Astrocyte (in vitro differentiated cells and primary cell): ENCODE measurements at places on chromosomes 12 and 14. TPM values are rescaled to one million over a fixed set of nuclear protein-coding genes. Genes with fewer than 3 reads are reported as not detected.

DNA sequence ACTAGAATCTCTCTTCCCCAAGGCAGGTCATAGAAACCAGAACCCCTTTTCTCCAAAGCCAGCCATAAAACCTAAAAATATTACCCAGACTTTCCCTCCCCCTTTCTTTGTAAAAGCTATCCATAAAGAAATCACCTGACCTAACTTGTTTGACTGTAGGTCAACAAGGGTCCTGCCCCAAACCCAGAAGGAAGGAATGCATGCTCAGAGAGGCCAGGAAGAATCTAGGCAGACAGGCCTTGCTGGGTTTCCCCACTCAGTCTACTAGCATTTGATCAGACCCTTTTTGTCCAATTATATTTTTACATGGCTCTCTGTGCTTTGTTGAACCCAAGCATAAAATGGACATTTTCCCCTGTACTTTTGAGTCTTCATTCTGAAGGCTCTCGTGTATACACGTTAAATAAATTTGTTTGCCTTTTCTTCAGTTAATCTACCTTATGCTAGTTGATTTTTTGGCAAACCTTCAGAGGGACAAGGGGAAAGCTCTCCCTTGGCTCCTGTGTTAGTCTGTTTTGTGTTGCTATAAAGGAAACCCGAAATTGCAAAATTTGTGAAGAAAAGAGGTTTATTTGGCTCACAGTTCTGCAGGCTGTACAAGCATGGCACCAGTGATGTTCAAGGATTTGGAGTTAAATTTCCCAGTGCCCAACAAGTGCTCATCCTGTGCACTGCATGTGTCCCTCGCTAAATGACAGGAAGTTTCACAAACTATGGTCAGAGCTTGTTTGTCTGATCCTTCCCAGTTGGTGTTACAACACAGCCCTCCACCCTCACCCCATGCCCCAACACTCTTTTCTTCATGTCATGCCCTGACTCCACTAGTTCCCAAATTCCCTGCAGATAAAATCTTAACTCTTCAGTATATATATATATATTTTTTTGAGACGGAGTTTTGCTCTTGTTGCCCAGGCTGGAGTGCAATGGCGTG, 14.2 kb upstream of the RASSF3 start:
- DNase-seq = no peak

LALBA gene
- not detected in 2 replicates for total RNA-seq

DNA sequence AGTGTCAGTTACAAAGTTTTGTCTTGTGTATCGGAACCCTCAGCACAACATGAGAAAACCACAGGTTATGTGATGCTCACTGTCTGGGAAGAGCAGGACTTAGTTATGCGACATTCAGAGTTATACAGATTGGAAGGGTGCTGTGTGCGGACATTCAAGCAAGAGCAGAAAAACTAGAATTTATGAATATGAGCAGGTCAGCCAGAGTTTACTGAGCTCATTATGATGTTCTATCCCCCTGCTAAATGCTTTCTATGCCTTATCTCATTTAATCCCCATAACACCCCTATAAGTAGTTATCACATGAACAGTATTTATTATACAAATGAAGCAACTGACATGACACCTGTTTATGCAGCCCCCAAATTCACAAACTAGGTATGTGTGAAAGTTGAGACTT, 1083.2 kb downstream of the FLRT2 start:
- DNase-seq = no peak

PSEN1 gene
- total RNA-seq = 89.5 and 91.1 TPM in 2 replicates

GRCh38 chr12:101490286-101490920, 15.3 kb downstream of the SPIC start:
- DNase-seq = no peak

DNA sequence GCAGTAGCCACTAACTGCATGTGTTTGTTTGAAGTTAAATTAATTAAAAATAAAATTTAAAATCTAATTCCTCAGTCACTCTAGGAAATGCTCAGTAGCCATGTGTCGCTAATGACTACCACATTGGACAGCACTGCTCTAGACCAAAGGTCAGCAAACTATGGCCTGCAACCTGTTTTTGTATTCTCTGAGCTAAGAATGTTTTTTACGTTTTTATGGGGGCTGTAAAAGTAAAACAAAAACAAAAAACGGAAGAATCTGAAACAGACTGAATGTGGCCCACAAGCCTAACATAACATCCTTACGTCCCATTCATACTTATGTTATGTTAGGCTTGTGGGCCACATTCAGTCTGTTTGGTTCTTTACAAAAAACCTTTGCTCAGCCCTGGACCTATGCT, 57.8 kb downstream of the LIN52 start:
- no peak for DNase-seq

DNA sequence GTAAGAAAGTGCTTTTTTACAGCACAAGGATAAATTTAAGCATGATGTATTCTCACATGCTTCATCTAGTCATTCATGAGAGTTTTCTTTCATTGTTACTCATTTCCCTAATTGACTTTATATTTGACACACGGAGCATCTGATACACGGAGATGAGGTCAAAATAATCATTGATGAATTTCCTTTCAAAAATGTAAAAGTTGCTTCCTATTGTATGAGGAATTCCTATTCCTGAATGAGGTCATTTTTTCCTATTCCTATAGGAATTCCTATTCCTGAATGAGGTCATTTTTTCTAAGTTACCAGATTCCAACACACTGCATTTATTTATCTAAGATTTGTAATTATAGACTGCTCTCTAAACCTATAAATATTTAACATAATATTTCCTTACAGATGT, 316.7 kb upstream of the KITLG start:
- peak; percentile 67 for DNase-seq

- no peak for DNase-seq
Observed at GRCh38 chr14:102008891-102009290, 44.5 kb downstream of the DYNC1H1 start.

FSCB gene
- not detected in 2 replicates for total RNA-seq

GRCh38 chr14:92832137-92832700, 38.1 kb downstream of the GOLGA5 start:
- DNase-seq = no peak

- DNase-seq = no peak
Observed at GRCh38 chr14:73240816-73241480, 3.6 kb downstream of the PAPLN start.

DNA sequence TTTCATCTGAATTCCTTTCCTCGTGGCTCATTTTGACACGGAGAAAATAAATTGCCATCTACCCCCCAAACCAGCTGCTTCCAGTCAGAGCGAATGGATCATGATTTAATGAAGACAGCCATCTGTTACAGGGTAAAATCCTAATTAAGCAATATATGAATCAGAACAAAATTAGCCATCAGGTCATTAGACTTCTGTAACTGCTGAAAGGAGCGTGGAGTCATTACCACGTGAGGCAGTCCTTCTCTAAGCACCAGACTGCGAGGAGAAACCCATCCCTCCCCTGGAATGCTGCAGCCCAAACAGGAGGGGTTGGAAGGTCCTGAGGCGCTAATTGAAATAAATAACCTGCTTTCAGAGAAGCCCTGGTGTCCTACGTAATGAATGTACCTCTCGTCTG, 51.1 kb upstream of the TCL1A start:
- DNase-seq = no peak

GRCh38 chr12:22018860-22019259, 27.2 kb upstream of the CMAS start:
- no peak for DNase-seq

DNA sequence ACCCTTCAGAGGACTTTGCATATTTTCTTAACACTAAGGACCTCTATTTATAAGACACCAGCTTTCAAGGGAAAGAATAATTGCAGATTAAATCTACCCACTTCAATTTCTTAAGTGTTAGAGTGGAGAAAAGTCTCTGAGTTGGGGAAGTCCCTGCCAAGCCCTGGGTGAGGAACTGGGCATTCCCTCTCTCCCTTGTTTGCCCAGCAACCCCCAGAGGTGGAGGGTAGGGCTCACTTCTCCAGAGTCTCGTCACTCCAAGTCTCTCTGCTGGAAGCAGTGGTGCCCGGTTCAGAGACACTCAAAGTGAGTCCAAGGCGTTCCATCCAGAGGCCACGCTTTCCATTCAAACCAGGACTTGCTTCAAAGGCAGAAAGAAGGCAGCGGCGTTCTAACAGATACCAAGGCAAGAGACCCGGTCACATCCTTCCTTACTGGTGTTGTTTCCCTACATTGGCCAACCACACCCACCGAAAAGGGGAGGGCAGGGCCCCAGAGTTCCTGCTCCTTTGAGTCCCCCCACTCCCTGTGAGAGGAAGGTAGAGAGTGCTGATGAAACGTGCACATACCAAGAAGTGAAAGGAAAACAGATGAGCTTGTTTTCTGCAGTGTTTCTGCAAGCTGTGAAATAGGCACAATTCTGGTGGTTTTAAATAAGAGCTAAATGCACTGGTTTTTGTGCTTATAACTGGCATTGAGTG, 6.1 kb upstream of the BDKRB2 start:
- DNase-seq = no peak

- no peak for DNase-seq
Observed at GRCh38 chr12:70540996-70541395, 96.2 kb downstream of the PTPRB start.

IL26 gene
- total RNA-seq = not detected in 2 replicates

- peak; percentile 30 for DNase-seq
Observed at GRCh38 chr12:27971121-27971489, 1.4 kb downstream of the PTHLH start.

- DNase-seq = no peak
Observed at GRCh38 chr12:115046805-115047204, 362.8 kb upstream of the TBX3 start.

DNA sequence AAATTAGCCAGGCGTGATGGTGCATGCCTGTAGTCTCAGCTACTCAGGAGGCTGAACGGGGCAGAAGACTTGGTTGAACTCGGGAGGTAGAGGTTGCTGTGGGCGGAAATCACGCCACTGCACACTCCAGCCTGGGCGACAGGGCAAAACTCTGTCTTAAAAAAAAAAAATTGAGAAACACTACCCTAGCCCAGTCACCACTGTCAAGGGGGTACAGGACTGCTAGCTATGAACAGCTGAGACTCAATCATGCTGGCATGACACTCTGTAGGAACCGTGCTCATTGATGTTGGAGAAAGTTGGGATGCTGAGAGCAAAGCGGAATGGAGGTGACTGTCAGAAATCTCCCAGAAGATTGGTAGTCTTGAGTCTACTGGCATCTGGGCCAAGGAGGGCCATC, 58.2 kb upstream of the STON2 start:
- no peak for DNase-seq

DNA sequence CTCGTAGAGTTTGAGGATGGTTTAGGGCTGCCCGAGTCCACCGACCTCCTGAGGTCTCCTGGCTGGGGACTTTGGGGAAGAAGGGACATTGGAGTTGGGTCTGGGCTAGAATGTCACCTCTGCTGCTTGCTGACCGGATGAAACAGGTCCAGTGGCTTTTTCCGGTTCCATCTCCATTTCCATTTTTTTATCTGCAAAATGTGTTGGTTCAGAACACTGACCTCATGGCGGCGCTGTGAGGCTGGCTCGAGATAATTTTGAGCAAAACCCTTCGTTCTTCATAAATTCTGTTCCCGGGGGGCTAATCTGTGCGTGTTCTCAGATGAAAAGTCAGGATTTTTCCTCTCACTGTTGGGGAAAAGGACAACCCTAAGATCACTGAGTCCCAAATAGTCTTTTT, 11.7 kb upstream of the MYL2 start:
- DNase-seq = no peak

GRCh38 chr12:78540606-78541336, 323.8 kb upstream of the SYT1 start:
- DNase-seq = peak; percentile 12

DNA sequence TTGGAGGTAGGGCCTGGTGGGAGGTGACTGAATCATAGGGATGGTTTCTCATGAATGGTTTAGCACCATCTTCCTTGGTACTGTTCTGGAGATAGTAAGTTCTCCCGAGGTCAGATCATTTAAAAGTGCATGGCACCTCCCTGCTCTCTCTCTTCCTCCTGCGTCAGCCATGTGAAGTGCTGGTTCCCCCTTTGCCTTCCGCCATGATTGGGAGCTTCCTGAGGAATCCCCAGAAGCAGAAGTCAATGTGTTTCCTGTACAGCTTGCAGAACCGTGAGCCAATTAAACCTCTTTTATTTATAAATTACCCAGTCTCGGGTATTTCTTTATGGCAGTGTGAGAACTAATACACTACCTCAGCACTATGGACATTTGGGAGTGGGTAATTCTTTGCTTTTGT, 4.8 kb upstream of the LGMN start:
- no peak for DNase-seq

DNA sequence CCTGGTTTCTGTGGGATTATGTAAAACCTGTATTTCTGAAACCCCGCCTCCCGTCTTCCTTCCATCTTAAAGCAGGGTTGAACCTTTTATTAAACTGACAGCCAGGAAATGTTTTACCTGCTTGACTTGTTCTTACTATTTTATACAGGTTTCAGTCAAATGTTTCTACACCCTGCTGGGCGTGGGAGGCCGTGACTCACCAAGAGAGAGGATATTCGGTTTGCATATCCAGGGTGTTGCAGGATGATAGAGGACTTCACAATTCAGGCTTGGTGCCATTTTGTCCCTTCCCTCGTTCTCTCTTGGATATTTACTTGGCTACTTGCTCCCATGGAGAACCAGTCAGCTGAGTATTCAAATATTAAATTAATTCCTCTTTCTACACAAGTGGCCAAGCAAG, 69.7 kb downstream of the ARF6 start:
- no peak for DNase-seq

DNA sequence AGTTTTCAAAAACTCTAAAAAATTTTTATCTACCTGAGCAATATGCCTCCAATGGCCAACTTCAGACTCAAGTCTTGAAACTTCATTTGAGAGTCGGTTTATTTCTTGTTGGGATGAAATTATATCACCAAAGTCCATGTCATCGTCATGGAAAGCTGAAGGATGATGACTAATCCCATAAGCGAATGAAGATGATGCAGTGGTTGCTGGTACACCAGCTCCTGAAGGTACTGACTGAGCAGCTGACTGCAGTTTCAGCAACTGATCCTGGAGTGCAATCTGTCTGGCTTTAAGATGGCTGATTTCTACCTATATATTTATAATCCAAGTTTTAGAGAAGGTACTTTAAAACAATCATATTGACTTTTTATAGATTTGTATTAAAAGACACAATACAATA, 18.3 kb downstream of the TRIP11 start:
- no peak for DNase-seq

DNA sequence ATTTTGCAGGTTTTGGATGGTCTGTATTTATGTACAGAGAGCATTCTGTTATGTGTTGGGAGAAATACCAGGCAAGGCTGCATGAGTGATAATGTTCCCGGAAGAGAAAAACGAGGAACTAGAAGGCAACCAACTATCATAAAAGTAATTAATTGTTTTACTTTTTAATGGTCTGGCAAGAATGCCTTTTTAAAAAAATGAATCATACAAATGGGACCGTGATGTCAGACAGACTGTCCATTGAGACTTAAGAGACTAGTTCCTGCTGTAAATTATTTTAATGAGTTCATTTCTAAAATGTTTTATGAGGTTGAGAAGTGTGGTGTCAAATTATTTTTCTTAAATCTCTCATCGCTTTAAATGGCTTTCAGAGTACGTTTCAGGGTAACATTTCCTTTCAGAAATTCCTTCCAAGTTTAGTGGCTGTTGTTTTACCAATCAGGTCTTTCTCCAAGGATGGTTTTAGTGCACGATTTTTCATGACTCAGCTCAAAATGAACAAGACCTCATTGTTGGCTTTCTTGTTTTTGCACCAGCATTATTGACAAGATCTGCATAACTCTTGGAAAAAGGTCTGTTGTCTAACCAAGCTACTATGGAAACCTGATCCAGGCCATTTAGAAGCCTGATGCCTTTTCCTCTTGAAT, 86.1 kb upstream of the ARHGAP5 start:
- DNase-seq = peak; percentile 82

- peak; percentile 50 for DNase-seq
Observed at GRCh38 chr12:78271546-78271945, 440.9 kb downstream of the NAV3 start.
